ENCODE measurements at places on chromosomes 1 and 21.

DNA sequence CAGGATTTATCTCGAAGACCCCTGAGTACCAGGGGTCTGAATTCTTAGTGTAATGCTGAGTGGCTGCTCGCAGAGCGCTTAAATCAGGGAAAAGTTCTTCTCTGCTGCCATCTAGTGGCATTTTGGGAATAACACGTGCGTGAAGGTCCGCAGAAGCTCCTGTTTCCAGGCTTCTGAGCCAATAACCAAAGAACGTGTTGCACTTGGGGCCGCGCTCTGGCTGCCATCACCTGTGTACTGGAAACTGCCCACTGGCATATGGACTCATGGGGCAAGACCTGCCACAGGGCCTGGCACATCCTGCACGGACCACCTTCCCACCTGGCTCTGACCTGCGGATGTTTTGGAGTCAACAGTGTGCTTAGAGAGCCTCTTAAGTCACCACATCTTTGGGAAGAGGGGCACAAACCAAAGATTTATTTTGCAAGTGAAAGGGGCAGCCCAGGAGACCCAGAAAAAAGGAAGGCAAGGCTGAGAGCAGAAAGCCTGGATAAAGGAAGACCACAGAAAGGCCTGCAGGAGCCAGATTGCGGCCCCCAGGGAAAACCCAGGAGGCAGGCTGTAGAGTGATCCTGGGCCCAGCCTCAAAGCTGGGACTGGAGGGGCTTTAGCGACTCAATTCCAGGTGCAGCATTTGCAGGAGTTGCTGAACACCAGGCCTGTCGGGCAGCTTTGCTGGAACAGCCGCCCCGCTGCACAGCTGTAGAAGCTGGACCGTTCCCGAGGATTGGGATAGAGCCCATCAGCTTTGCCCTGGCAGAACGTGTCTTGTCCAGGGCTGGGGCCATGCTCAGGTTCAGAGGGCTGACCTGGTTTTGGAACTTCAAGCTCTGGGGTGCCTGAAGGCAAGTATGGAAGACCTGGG lies 13.0 kb downstream of the CHIT1 start:
- peak; percentile 52 for DNase-seq

DNA sequence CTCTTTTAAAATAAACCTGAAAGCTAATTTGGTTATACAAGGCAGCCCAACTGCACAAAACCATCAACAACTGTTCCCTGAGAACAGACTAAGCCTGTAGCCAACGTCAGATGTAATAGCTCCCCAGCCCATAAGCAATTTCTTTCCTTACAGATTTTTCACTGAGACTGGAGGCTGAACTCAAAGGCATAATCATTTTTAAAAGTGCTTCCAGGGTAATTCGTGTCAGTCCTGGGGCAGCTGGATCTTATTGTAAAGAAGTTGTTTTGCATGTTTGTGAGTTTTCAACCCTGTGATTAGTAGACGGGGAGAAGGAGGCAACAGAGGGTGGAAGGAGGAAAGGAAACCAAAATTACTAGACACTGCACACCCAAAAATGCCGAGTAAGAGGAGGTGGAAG lies 3.2 kb downstream of the DPT start:
- DNase-seq = no peak

DNA sequence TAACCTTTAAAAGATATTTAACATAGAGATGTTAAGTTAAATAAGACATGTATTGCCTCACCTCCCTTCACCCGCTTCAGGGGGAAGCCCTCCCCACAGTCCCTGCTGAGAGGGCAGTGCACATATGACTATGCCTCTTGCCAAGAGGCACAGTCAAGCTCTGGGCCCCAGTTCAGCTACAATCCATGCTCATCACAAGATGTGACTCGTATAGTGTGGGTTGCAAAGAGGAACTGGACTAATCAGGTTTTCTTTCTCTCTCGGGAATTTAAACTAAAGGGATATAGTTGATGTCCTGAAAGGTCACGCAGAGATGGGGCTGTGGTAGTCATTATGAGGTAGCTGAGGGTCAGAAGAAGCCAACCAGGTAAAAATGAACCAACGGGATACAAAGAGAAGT lies 35.6 kb downstream of the LYST start:
- DNase-seq = peak; percentile 37

DNA sequence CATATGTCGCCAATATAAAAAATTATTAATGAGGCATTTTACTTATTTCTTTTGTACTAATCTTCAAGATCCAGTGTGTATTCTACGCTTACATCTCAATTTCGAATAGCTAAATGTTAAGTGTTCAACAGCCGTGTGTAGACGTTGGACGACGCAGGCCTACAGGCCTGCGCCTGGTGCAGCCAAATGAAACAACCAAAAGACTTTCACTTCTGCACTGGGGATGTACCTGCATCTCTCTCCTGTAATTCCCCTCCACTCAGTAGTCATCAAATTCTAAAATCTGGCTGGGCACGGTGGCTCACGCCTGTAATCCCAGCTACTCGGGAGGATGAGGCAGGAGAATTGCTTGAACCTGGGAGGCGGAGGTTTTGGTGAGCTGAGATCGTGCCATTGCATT lies 76.8 kb upstream of the HNRNPU start:
- DNase-seq = no peak

- DNase-seq = peak; percentile 76
Measured at GRCh38 chr1:222634180-222635013, 16.5 kb downstream of the MIA3 start.

- no peak for DNase-seq
Measured at GRCh38 chr21:45588871-45589491, 46.7 kb upstream of the SLC19A1 start.

All from RCC 7860 (cell line).